NCI-H2029 treated with DMSO at 0.1 percent for 48 hours (cell line): ENCODE measurements at places on chromosomes 3 and 15.

DNA sequence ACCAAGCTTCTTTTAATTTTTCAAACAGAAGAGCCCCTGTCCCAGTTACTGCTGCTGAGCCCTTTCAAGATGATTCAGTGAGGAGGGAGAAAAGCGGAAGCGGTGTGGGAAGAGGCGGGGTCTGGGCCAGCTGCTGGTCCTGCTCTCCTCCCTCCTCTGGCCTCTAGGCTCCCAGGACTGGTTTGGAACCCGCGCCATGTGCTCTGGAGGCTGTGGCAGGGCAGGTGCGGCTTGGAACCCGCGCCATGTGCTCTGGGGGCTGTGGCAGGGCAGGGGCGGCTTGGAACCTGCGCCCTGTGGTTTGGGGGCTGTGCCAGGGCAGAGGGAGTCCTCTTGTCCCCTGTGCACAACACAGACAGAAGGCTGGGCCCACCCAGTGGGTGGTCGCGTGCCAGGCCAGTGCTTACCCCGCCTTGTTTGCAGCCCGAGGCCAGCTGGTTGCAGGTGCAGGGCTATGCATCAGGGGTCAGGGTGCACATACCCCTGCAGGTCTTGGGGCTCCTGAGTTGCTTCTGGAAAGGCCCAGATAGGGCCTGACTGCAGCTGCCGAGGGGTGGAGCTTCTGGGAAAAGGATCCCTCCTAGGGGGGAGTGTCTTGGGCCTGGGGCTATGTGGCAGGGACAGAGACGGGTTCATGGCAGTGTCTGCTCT, 12.2 kb downstream of the ALG1L2 start:
- no peak for DNase-seq

GRCh38 chr15:101431301-101431700, 58.2 kb downstream of the PCSK6 start:
- DNase-seq = no peak

GRCh38 chr3:149541091-149541491, 66.6 kb downstream of the TM4SF4 start:
- no peak for DNase-seq

DNA sequence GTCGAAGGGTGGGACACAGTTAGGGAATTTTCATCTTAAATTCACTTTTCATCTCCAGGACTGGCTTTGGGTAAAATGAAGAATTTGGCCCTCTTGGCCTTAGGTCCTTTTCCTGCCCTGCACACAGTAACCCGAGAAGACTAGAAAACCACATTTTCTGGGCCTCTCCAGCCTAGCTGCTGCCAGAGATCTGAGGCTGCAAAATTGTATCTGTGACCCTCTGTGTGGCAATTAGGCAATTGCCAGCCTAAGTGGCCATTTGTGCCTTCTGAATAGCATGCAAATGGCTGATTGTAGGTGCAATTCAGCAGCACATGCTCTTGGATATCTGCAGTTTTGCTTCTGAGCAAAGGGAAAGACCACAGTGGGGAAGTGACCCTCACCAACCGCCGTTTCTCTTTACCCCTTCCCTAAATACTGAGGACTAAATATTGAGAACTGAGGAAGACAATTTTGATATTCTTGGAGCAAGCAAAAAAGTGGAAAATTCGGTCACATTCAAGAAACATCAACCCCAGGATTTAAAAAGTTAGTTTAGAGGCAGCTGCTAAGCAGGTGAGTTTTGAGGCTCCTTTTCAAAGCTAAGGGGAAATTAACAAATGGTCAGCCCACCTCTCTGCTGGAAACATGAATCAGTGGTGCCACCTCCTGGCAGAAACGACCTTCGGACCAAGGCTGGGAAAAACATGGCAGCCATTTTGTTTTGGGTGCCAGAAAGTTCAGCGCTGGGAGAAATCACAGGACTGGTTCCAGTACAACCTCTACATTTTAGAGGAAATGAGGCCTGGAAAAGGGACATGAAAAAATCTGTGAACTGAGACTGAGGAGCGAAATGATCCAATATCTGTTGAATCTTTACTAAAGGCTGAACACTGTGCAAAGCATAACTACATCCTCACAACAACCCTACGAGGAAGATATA, 56.6 kb upstream of the PRTG start:
- no peak for DNase-seq

- DNase-seq = no peak
Measured at GRCh38 chr15:28892789-28893610, 7.2 kb downstream of the APBA2 start.

- DNase-seq = no peak
Measured at GRCh38 chr15:99430881-99431401, 134.8 kb upstream of the MEF2A start.

DNA sequence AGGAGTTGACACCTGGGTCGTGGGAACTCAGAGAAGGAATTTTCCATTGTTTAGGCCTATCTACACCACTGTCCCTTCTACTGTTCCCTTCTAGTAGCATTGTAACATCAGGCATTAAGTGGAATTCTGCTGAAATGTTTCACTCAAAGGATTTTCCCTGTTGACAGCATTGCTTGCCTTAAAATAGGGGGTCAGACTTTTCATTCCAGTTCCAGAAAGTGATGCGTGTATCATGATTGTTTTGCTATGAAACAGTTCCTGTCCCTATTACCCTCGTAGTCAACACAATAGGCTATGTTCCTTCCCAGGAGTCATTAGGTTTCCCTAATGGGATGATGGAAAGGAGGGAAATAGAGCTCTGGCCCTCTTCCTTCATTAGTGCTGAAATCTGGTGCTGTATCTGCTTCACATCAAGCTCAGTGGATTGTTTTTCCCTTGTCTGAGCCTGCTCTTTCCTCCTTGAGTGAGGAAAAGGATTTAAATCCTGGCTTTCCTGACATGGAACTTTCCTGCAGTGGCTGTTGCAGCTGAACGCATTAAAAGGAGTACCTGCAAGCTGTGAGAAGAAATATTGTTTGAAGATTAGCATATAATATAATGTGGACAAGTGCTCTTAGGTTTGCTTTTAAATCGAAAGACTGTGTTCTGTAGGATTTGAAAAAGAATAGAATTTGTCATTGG, 195.9 kb downstream of the KLHL25 start:
- no peak for DNase-seq

- DNase-seq = no peak
Measured at GRCh38 chr3:149435996-149436885, 38.3 kb upstream of the TM4SF4 start.

GRCh38 chr15:68383161-68384074, 48.5 kb downstream of the ITGA11 start:
- DNase-seq = no peak

DNA sequence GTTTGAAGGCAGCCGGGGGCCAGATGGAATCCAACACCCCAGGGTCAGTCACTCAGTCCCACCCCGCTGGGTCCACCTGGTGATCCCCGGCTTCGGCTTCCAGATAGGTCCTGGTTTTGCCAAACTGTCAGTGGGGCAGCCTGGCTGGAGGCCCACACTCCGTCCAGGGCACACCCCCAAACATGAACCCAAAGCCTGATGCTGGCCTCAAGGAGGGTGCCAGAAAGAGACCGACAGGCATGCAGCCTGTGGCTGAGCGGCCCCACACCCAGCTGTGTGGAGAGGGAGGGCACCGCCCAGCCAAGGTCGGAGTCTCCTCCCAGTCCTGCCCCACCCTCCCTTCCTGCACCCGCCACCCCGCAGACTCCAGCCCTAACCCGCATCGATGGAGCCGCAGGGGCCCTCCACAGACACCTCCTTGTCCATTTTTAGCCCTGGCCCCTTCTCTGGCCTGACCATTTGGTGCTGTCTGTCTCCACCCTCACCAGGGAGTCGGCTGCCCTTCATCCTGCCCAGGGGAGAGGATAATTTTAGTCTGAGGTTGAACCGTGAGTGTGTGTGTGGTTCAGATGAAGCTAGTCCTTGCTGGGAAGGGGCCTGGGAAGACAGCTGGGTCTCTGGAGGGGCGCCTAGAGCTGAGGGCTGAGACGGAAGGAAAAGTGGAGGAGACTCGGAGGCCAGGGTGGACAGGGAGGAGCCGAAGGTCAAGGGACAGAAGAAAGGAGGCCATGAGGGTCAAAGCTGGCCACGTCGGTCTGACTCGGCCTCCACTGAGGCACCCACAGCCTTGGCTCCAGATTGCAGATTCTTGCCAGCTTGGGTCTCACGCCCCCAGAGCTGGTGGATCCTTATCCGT, 23.1 kb downstream of the TNK2 start:
- no peak for DNase-seq
